Mesenteric fat pad (tissue), 1 donor: ENCODE measurements at places on chromosomes 2 and 18. TPM values are rescaled to one million over a fixed set of nuclear protein-coding genes. Genes with fewer than 3 reads are reported as not detected.

Gene GPAT2
- total RNA-seq, result 9.0 TPM

Gene PPP1R1C
- not detected for total RNA-seq

Gene ECEL1
- 0.35 TPM for total RNA-seq

Gene MYO5B
- 1.6 TPM for total RNA-seq

Gene EGR4
- total RNA-seq, result not detected

Gene TEX44
- not detected for total RNA-seq

Gene FIGN
- total RNA-seq, result 10.3 TPM

Gene FER1L5
- total RNA-seq, result 0.06 TPM

Gene MPP4
- total RNA-seq, result not detected

Gene TCF7L1
- 27.8 TPM for total RNA-seq

Gene TMEM17
- 1.4 TPM for total RNA-seq

Gene RSAD2
- 5.2 TPM for total RNA-seq

Gene TBC1D8
- 21.3 TPM for total RNA-seq

Gene KCNIP3
- total RNA-seq, result 3.8 TPM

Gene LRRTM4
- total RNA-seq, result 0.55 TPM

Gene MTLN
- total RNA-seq, result 52.8 TPM

Gene ZSWIM2
- 1.2 TPM for total RNA-seq

Gene RBM44
- 1.3 TPM for total RNA-seq

Gene VWC2L
- not detected for total RNA-seq

Gene RAPGEF4
- 10.4 TPM for total RNA-seq

Gene CELF4
- total RNA-seq, result 0.39 TPM
